Glomerular endothelial cell (primary cell): ENCODE measurements at places on chromosomes 3 and 15.

GRCh38 chr15:80918196-80918783 is 71.3 kb downstream of the MESD start:
- no peak for DNase-seq

DNA sequence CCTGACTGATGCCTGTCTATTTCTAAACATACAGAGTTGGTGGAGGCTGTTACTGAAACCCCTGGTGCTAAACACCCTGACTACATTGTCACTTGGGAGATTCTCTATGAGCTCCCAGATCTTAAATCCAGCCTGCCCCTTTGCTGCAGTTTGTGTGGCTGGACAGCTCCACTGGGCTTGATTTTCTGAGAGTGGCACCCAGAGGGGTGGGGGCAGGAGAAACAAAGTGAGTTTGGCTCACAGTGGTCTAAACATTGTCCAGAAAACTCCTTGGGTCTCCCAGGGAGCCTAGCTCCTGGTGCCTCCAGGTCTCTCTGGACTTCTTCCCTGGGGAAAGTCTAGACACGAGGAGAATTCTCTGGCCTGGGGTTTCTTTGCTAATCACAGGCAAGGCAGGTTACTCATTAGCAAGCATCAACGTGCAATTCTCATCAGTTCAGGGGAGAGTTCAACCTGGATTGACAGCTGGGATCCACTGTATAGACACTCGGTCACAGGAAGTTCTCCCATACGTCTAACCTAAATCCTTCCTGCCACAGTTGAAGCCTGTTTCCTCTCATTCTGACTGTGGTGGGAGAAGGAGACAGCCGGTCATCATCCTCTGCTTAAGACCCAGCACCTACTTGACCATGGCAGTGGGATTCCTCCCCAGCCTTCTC is 7.1 kb upstream of the DLL4 start:
- no peak for DNase-seq

- peak; percentile 37 for DNase-seq
Observed at GRCh38 chr15:79007066-79007465, 62.2 kb upstream of the CTSH start.

- DNase-seq = no peak
Observed at GRCh38 chr15:89462198-89462912, 34.0 kb downstream of the RHCG start.

GRCh38 chr3:138197058-138197457 is 10.0 kb downstream of the ARMC8 start:
- DNase-seq = no peak

- DNase-seq = no peak
Observed at GRCh38 chr3:196007744-196008335, 74.0 kb downstream of the TFRC start.

DNA sequence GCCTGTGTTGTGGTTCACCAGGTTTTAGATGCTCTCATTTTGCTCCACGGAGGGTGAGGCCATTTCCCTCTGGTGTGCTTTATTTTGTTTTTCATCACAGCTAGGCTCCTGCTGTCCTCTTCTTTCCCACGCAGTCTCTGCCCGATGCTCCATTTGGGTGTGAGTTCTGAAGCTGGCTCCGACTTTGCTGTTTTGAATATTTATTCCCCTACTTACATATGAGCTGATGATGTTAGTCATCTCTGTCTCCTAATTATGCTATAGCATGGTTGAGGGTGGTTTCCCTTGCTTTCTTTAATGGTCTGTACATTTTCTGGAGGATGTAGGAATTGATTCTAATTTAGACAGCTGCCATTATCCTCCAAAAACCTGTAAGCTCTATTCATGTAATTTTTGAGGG is 168.1 kb upstream of the MYRIP start:
- DNase-seq = no peak
